ENCODE measurements at places on chromosomes 3 and 15. TPM values are rescaled to one million over a fixed set of nuclear protein-coding genes. Genes with fewer than 3 reads are reported as not detected.
A peak's percentile ranks its signal among the peaks of the same experiment; 100 is the strongest.

DNA sequence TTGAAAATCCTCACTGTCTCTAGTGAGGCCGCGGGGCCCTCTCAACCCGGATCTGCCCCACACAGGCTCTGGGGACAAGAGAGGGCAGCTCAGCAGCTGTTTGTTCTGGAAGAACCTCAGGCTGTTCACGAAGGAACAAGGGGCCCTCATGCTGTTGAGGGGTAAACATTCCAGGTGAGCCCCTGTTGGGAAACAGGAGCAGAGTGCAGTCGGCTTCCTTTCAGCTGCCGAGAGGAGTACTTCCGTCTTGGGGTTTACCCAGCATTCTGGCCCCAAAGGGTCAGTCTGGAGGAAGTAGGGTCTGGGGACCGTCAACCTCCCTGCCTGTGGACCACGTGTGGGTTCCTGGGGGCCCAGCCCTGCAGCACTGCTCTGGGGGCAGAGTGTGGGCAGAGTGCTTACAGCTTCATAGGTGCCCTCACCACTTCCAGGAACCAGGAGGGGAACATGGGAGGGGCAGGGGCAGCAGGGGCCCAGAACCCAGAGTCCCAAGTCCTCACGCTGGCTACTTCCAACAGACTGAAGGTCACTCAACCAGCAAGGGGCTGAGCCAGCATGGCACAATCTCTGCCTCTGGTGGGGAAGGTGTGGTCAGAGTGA, 49.2 kb upstream of the CTSH start:
- no peak overlapping the region for H3K27ac ChIP-seq
- H3K4me3 ChIP-seq: no peak overlapping the region
- no peak for DNase-seq
- peaks cover 7% of the 10 kb centered on the region for H3K4me1 ChIP-seq
- peaks cover 6% of the 10 kb centered on the region for H3K27me3 ChIP-seq

- H3K4me1 ChIP-seq: no peaks in the 10 kb centered on the region
- no peak overlapping the region for H3K27ac ChIP-seq
- no peak overlapping the region for H3K4me3 ChIP-seq
- H3K36me3 ChIP-seq: no peaks in the 10 kb centered on the region
- DNase-seq: no peak
- H3K27me3 ChIP-seq: peaks cover 19% of the 10 kb centered on the region
Measured at GRCh38 chr15:70029297-70029701, 68.4 kb downstream of the TLE3 start.

DNA sequence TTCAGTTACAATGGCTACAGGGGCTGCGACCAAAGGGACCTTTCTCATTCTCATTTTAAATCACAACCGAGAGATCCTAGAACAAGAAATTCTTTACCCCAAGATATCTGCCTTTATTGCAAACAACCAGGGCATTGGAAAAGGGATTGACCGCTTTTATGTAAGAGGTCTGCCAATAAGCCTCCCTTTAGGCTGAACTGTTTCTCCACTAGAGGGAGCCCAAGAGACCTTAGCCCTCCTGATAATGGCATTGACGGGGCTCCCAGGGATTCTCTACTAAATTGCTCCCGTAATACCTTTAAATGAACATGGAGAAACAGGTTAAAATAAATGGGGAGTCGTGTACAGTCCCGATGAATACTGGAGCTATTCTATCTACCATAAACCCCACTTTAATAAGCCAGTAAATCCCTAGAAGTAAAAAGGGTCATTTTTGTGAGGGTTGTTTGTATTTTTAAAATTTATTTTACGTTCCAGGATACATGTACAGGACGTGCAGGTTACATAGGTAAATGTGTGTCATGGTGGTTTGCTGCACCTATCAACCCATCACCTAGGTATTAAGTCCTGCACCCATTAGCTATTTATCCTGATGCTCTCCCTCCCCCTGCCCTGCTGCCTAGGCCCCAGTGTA, 7.5 kb upstream of the IGSF10 start:
- H3K4me1 ChIP-seq: no peaks in the 10 kb centered on the region
- DNase-seq: peak; percentile 6
- H3K4me3 ChIP-seq: no peak overlapping the region
- peaks cover 9% of the 10 kb centered on the region for H3K27me3 ChIP-seq
- no peaks in the 10 kb centered on the region for H3K36me3 ChIP-seq

- no peaks in the 10 kb centered on the region for H3K36me3 ChIP-seq
- H3K27ac ChIP-seq: no peak overlapping the region
- DNase-seq: no peak
- peaks cover 7% of the 10 kb centered on the region for H3K27me3 ChIP-seq
- no peaks in the 10 kb centered on the region for H3K4me1 ChIP-seq
Measured at GRCh38 chr15:73818308-73818985, 54.9 kb upstream of the TBC1D21 start.

GRCh38 chr3:50340448-50341329, at the start of gene RASSF1:
Gene RASSF1 (minus strand): TSS chr3:50340836. CDS start chr3:50340805, 31 bp downstream.
- H3K4me1 ChIP-seq: peaks cover 43% of the 10 kb centered on the region
- H3K27ac ChIP-seq: peak within 1 kb of the TSS; percentile 97
- DNase-seq: peak; percentile 74
- H3K4me3 ChIP-seq: peak within 1 kb of the TSS; percentile 96

DPPA2 gene
- total RNA-seq: not detected

SHC4 gene
- total RNA-seq: 26.4 TPM

DNA sequence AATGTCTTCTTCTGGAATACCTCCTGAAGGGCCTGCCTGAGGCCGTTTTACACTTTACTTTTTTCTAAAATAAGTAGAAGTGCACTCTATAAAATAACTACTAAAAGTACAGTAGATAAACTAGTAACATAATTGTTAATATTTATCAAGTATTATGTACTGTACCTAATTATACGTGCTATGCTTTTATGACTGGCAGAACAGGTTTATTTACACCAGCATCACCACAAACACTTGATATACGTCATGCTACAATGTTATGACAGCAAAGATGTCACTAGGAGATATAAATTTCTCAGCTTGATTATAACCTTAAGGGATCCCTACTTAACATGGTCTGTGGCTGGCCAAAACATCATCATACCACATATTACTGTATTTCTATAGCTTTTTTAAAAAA, 29.4 kb downstream of the DLG1 start:
- peaks cover 27% of the 10 kb centered on the region for H3K4me1 ChIP-seq

- DNase-seq: no peak
- no peaks in the 10 kb centered on the region for H3K4me1 ChIP-seq
- H3K4me3 ChIP-seq: no peak overlapping the region
Measured at GRCh38 chr15:25712961-25713355, 150.2 kb downstream of the ATP10A start.

GRCh38 chr3:10762611-10763247, 53.3 kb upstream of the SLC6A11 start:
- no peak overlapping the region for H3K27ac ChIP-seq
- no peaks in the 10 kb centered on the region for H3K36me3 ChIP-seq
- H3K4me3 ChIP-seq: no peak overlapping the region
- no peak for DNase-seq

CCDC32 gene
- 36.9 TPM for total RNA-seq

- peaks cover 2% of the 10 kb centered on the region for H3K27me3 ChIP-seq
- no peak for DNase-seq
- H3K4me3 ChIP-seq: peak overlapping the region; percentile 99
- H3K36me3 ChIP-seq: peaks cover 30% of the 10 kb centered on the region
- H3K27ac ChIP-seq: peak overlapping the region; percentile 99
Measured at GRCh38 chr3:150602426-150603152, 532 bp upstream of the SELENOT start.

DNA sequence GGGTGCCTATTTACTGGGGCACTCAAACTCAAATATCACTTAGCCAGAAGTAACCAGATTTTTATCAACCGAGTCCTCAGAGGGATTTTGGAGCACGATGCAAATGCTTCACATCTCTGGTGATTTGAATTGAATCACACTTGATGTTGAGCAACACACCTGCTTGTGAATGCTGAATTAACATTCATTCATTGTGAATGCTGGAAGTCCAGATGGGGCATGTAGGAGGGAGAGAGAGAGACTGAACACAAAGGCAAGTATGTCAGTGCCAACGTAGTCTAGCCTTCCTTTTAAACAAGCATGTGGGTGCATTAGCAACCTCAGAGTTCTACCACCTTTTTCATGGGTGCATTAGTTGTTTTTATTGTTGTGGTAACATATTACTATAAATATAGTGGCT, 156.2 kb downstream of the ADAMTSL3 start:
- no peak overlapping the region for H3K4me3 ChIP-seq
- no peaks in the 10 kb centered on the region for H3K36me3 ChIP-seq
- DNase-seq: no peak
- H3K27ac ChIP-seq: no peak overlapping the region
- peaks cover 2% of the 10 kb centered on the region for H3K27me3 ChIP-seq
- H3K4me1 ChIP-seq: no peaks in the 10 kb centered on the region

MESD gene
- total RNA-seq: 29.5 TPM

- H3K4me3 ChIP-seq: no peak overlapping the region
- peaks cover 7% of the 10 kb centered on the region for H3K4me1 ChIP-seq
- no peak for DNase-seq
- no peaks in the 10 kb centered on the region for H3K27me3 ChIP-seq
- H3K27ac ChIP-seq: no peak overlapping the region
Measured at GRCh38 chr3:124976383-124976782, 41.8 kb upstream of the MUC13 start.

EPB42 gene
- total RNA-seq: not detected

DNA sequence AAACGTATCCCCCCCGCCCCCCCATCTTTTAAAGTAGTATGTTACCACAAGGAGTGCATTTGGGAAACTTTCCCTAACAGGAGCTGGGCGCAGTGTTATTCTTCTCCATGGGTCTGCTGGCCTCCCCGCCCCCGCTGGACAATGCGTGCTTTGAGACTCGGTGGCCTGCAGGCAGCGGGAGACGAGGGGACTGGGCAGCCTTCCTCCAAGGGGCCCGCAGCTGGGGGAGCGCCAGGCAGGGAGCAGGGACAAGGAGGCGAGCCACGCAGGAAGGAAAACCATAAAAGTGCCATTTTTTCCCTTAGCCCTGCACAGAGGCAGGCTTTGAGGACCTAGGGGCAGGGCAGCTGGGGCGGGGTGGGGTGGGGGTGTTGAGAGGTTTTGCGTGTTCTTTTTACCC, 14.1 kb downstream of the SOX2 start:
- H3K36me3 ChIP-seq: peaks cover 2% of the 10 kb centered on the region
- H3K4me3 ChIP-seq: no peak overlapping the region
- peak overlapping the region; percentile 73 for H3K27ac ChIP-seq
- H3K27me3 ChIP-seq: peaks cover 81% of the 10 kb centered on the region
- DNase-seq: no peak
- H3K4me1 ChIP-seq: peaks cover 10% of the 10 kb centered on the region

SNTN gene
- not detected for total RNA-seq

DUOX2 gene
- not detected for total RNA-seq

MITF gene
- total RNA-seq: 0.54 TPM

CD200R1 gene
- total RNA-seq: 6.8 TPM

- peaks cover 2% of the 10 kb centered on the region for H3K27me3 ChIP-seq
- no peaks in the 10 kb centered on the region for H3K36me3 ChIP-seq
- no peak overlapping the region for H3K4me3 ChIP-seq
- no peak overlapping the region for H3K27ac ChIP-seq
- no peak for DNase-seq
Measured at GRCh38 chr3:113250566-113250965, 39.2 kb downstream of the BOC start.

DNA sequence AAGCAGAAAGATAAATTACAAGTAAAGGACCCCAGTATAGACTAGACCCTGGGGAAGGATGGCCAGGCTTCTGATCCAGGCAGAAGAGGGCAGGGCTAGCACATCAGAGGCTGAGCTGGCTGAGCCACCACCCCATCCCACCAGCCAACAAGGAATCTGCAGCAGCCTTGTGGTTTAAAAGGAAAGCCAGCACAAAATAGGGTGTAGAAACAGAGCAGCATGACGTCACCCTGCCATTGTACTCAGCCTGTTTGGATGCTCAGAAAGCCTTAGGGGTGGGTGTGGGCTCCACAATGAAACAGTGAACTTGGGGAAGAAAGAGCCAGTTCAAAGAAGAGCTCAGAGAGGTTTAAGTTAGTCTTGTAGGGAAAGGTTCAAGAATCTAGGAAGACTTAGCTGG, 28.2 kb downstream of the DUOX1 start:
- H3K4me3 ChIP-seq: no peak overlapping the region
- no peak overlapping the region for H3K27ac ChIP-seq
- H3K36me3 ChIP-seq: peaks cover 2% of the 10 kb centered on the region

DNA sequence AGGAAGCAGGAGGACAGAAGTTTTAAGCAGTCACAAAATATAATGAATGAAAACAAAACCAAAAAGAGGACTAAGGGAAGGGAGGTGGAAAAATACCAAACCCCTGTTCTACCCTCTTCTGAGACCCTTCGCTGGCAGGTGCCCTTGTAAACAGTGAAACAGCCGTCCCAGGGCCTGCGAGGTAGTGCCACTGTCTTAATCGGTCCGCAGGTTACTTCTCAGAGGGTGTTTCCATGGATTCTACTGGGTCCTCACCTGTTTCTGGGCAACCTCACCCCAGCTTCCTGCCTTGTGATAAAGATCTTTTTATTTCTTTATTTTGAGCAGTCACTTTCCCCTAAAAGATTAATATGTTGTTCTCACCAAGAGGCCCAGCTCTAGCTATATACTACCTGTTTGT, 65.3 kb downstream of the SLC30A4 start:
- DNase-seq: no peak
- peaks cover 49% of the 10 kb centered on the region for H3K4me1 ChIP-seq
- no peaks in the 10 kb centered on the region for H3K27me3 ChIP-seq

CYP19A1 gene
- total RNA-seq: 0.24 TPM

ELL3 gene
- 0.41 TPM for total RNA-seq

- no peak for DNase-seq
- no peaks in the 10 kb centered on the region for H3K36me3 ChIP-seq
- peaks cover 4% of the 10 kb centered on the region for H3K27me3 ChIP-seq
Measured at GRCh38 chr3:25478211-25478757, 50.2 kb downstream of the RARB start.

- no peaks in the 10 kb centered on the region for H3K36me3 ChIP-seq
- peaks cover 2% of the 10 kb centered on the region for H3K27me3 ChIP-seq
- H3K4me3 ChIP-seq: no peak overlapping the region
- DNase-seq: no peak
Measured at GRCh38 chr3:13713396-13713795, 164.5 kb downstream of the FBLN2 start.

SRGAP3 gene
- total RNA-seq: 0.54 TPM

C2CD4A gene
- total RNA-seq: 0.17 TPM

GRCh38 chr3:171159024-171159821, 132.7 kb upstream of the SLC2A2 start:
- H3K27me3 ChIP-seq: no peaks in the 10 kb centered on the region
- peaks cover 43% of the 10 kb centered on the region for H3K36me3 ChIP-seq
- H3K4me1 ChIP-seq: no peaks in the 10 kb centered on the region
- no peak overlapping the region for H3K27ac ChIP-seq

AHSG gene
- total RNA-seq: 0.16 TPM

DNA sequence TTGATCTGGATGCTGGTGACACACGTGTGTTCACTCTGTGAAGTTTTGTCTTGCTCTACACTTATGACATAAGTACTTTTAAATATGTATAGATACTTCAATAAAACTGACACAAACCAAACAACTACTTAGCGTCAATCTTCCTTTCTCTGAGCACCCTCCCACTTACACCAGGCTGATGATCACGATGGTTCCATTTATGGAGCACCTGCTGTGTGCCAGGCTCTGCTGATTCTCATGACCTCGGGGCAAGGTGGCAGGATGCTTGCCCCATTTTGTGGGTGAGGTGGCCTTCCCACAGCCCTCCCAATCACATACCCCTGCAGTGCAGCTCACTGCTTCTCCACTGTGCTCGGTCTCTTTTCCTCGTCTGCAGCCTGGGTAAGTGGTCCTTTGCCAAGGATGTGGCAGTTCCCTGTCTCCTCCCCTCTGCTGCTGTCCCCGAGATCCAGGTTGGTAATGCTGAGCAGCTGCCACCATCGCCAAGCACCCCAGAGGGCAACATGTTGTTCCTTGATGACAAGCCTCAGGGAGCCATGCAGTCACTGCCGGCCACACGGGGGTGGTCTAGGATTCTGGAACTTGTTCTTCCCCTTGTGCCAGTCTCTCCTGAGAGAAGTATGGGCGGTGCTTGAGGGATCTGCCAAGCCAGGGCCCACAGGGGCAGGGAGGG, 20.6 kb upstream of the ADCY5 start:
- no peak overlapping the region for H3K4me3 ChIP-seq
- H3K36me3 ChIP-seq: no peaks in the 10 kb centered on the region
- DNase-seq: no peak
- H3K27ac ChIP-seq: no peak overlapping the region
- H3K4me1 ChIP-seq: no peaks in the 10 kb centered on the region
